ENCODE measurements at places on chromosomes 7 and 10.

- ATAC-seq = no peak
These were observed 384.0 kb upstream of the FZD8 start for GRCh38 chr10:36026081-36026480.

DNA sequence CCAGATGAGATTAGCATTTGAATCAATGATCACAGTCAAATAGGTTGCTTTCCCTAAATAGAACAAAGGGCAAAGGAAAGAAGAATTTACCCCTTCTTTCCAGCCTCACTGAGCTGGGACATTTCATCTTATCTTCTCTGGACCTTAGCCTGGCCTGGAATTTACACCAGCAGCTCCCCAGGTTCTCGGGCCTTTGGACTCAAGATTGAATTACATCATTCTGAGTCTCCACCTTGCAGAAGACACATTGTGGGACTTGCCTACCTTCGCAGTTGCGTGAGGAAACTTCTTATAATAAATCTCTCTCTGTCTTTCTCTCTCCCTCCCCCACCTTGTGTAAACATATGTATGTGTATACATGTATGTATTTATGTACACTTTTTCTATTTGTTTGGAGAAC lies 732.4 kb downstream of the IPMK start:
- no peak for ATAC-seq

DNA sequence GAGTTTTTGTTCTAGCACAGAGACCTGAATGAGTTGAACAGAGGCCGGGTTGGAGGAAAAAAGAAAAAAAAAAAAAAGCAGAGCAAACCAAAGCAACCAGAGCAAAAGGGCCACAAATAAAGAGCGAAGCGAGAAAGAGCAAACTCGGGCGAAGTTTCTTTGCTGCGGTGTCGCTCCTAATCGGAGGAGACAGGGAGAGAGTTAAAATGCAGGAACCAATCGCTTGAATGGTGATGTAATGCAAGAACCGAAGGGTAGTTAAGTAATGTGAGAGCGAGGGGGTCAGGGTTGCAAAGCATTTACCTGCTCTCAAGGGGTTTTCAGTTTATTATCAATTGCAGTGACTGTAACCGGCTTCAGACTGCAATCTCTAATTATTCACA lies 271.7 kb downstream of the TRIL start:
- no peak for ATAC-seq

GRCh38 chr10:58698777-58699356 lies 186.2 kb downstream of the BICC1 start:
- ATAC-seq = no peak

GRCh38 chr10:10460451-10460850 lies 557.2 kb upstream of the CELF2 start:
- ATAC-seq = no peak

- ATAC-seq = no peak
These were observed 257.3 kb downstream of the TRIL start for GRCh38 chr7:28700790-28701203.

DNA sequence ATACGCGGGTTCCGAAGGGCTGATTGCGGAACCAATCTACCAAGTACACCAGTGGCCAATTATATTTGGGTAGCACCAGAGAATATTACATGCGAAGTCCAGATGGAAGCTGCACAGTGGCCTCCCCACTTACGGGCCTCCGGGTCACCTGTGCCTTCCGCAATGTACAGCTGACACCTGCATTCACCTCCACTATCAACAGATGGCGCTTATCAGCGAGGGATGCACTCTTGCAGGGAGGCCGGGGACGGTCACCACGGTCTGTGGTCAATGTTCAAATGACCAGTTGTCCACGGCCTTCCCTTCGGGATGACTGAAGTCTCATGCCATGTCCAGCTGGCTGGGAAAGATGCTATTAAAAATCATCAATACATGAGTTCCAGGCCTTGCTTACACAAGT lies 47.6 kb downstream of the SLIT1 start:
- ATAC-seq = no peak

GRCh38 chr7:158497627-158498026 lies 90.0 kb downstream of the PTPRN2 start:
- ATAC-seq = no peak

GRCh38 chr7:23279819-23280525 lies 19.2 kb upstream of the MALSU1 start:
- ATAC-seq = no peak

- ATAC-seq = no peak
These were observed 1402.5 kb upstream of the CELF2 start for GRCh38 chr10:9615189-9615588.

DNA sequence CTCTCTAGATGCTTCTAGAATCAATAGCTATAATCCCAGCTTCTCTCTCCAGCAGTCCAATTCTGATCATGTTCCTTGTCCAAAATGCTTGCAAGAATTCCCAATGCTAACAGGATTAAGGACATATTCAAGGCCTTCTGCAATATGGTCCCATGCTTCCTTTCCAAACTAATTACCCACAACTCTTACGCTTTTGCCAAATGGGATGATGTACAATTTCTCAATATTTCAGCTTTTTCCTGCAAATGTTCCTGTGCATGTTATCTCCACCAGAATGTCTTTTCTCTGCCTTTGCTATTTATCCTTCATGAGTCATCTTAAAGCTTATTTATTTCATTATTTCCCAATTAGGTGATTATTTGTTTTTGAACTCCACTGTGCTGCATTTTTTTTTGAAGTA lies 556.4 kb downstream of the SORCS1 start:
- ATAC-seq = no peak

- no peak for ATAC-seq
These were observed 911 bp upstream of the HNRNPH3 start for GRCh38 chr10:68330852-68331454.

DNA sequence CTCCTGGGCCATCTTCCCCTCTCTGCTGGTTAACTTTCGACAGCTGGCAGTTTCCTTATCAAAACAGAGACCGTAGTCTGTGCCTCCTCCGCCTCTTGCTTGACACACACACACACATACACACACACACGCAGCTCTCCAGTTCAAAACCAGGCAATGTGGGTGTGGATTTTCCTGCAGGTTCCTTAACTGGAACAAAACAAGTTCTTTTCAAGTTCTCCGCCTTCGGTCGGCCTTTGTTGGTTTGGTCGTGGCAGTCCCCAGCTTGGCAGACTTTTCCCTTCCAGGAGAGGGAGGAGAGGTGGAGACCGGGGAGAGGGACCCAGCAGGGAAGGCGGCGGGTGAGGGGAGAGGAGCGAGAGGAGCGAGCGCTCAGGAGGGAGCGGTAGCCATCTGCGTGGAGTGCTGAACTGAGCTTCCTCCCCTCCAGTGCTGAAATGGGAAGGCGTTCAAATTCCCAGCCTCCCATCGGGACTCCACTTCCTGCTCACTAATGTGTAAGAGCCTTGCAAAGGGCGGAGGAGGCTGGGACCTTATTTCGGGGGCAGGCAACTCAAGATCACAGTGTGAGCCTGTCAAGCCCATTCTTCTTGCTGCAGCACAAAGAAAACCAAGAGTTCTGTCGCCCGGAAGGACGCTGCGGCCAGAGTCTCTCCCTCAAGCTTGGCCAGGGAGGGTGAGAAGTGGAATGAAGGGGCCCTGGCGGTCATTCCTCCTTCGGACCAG lies 120.6 kb downstream of the PRPF18 start:
- peak; percentile 17 for ATAC-seq

DNA sequence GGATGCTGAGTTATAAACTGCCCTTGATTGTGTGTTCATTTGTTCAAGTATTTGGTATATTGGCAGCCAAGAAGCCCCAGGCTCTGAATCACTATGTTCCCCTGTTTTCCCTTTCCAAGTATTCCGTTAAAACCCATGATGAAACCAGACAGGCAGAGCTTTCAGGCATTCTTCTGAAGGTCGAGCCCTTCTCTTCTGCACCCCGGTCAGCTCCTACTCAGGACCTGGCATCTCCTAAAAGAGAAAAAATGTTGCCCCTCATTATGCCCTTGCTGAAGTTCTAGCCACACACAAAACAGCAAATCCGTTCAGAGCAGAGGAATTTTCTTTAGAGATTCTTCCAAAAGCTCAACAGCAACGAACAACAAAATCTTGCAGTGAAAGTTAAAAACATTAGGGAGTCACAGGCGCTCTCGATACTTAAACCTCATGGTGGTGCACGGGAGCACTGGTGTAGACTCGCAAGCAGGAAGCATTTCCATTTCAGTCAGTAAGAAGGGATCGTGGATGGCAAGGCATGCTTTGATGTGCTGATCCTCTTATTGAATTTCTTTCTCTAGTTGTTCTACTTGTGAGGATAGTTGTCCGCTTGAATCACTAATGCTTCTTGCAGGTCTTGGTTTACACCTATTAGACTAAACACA lies 264.9 kb downstream of the SKIDA1 start:
- ATAC-seq = no peak

- no peak for ATAC-seq
These were observed 40.5 kb downstream of the PRSS2 start for GRCh38 chr7:142811154-142811737.

GRCh38 chr7:128831178-128831993 lies 1.2 kb downstream of the FLNC start:
- no peak for ATAC-seq

DNA sequence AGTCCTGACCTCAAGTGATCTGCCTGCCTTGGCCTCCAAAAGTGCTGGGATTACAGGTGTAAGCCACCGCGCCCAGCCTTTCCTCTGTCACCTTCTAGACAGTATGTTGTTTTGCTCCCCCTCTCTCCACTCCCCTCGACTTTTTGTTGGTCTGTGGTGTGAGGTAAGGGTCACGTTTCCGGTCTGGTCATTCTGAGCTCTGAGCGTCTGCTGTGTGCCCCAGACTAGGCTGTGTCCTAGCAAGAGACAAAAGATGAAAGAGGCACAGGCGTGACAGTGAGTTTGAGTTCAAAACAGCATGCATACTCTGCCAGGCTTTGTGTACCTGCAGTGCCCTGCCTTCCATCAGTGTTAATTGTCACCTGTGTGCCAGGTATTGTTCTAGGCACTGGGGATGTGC lies 87.4 kb upstream of the PPIF start:
- no peak for ATAC-seq

DNA sequence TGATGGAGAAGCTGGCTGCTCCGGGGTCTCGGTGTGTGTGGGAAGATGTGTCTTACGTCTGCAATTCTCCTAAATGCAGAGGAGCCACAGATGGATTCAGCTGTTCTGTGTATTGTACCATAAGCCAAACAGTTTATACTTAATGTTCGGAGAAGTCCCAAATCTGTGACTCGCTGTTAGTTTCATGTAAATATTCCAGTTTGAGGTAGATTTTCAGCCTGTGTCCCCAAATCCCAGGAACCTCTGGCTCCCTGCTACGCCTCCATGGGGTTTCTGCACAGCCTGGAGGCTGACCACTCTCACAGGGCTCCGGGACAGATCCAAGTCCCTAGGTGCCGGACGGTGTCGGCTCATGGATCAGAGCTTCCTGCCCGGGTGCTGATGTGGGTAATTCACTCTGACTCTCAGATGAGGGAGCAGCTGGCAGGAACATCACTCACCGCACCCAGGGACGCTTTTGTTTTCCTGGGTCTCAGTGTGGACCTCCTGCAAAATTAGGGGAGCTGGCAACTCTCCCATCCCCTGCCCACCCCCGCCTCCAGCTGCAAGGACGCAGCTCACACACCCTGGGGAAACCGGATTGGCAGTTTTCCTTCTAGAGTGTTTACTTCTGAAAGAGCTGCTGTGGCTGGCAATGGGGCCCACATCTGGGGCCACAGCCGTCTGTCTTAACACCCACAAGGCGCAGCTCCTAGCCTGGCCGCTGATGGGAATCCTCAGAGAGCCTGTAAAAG lies 421.1 kb upstream of the FOXK1 start:
- no peak for ATAC-seq

- ATAC-seq = no peak
These were observed 1.6 kb downstream of the AVPI1 start for GRCh38 chr10:97685395-97685958.

GRCh38 chr10:112793202-112793921 lies 156.7 kb upstream of the TCF7L2 start:
- ATAC-seq = no peak

DNA sequence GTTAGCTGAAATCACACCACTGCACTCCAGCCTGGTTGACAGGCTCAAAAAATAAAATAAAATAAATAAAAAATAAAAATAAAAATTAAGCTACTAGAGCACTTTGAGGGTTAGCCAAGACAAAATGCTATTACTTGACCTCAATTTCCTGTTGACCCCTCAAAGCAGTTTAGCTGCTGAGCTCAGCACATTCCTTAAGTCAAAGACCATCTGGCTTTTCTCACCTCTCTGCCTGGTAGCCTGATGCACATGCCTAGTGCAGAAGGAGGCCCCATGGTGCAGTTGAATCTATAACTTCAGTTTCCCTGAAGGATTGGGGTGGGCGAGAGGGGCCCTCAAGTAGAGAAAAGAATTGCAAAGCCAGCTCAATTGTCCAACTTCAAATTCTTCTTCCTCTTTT lies 211.1 kb upstream of the GALNT17 start:
- no peak for ATAC-seq
